ENCODE measurements at places on chromosomes 3 and 15.

GRCh38 chr3:152609891-152610290 is 225.0 kb upstream of the P2RY1 start:
- no peak for DNase-seq

DNA sequence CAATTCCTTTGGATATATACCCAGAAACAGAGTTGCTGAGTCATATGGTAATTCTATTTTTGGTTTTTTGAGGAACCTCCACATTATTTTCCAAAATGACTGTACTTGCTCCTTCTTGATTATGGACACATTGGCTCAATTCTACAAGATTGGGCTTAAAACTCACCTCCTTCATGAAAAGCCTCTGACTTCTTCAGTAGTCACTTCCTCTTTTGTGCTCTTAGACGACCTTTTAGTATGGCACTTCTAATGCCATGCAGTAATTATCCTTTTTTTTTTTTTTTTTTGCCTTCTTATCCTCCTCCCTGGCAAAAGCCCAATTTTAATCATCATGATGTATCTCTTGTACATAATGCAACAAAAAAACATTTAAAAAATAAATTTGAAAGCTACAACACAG is 33.0 kb upstream of the ABHD17C start:
- no peak for DNase-seq

DNA sequence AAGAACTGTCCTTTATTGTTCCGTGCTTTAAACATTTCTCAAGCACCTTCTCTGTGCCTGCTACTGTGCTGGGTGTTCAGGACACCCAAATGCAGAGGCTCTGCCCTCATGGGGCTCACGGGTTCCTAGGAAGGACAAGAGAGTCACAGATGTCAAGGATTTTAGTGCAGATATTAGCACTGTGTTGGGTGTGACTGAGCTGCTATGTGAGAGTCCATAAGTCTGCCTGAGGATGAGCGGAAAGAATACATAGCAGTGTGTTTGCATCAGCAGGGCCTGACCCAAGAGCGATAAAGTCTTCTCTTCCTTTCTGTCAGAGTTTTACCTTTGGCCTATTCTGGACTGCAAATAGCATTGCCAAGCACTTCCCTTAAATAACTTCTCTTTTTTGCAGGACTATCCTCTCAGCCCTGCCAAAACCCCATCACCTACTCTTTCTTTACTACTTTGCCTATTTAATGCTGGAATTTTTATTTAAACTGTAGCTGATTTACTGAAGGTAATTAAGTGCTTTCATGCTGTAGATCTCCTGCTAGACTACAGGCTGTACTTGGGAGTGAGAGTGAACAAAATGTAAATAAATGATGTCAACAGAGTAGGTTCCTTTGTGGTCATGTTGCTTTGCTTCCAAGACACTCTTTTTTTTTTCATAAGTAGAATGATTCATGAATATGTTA is 459.4 kb upstream of the TPRG1 start:
- DNase-seq, result peak; percentile 81

DNA sequence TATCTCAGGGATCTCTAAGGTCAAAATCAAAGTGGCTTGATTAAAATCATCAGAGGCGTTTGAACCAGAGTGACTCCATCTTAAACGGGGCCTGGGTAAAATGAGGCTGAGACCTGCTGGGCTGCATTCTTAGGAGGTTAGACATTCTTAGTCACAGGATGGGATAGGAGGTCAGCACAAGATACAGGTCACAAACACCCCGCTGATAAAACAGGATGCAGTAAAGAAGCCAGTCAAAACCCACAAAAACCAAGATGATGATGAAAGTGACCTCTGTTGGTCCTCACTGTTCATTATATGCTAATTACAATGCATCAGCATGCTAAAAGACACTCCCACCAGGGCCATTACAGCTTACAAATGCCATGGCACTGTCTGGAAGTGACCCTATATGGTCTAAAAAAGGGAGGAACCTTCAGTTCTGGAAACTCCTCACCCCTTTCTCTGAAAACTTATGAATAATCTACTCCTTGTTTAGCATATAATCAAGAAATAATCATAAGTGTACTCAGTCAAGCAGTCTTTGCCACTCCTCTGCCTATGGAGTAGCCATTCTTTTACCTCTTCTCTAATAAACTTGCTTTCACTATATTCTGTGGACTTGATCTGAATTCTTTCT is 143.3 kb upstream of the SLCO3A1 start:
- no peak for DNase-seq

DNA sequence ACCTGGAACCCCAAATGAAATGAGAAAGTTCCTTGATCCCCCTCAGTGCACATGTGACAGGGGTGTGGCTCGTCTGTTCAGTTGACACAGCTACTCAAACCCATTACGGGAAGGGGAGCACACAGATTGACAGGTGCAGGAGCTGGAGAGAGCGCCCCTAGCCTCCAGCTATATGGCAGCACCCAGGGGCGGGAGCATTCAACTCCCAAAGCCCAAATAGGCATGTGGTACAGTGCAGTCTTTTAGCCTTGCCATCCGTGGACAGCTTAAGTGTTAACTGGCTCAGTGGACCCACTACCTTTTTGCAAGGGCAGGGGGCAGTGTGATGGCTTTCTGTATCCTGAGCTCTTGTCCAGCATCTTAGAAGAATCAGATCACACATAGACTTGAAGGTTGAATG is 1374.2 kb upstream of the ALCAM start:
- no peak for DNase-seq

GRCh38 chr3:52128118-52128683 is 26.0 kb downstream of the POC1A start:
- peak; percentile 83 for DNase-seq

DNA sequence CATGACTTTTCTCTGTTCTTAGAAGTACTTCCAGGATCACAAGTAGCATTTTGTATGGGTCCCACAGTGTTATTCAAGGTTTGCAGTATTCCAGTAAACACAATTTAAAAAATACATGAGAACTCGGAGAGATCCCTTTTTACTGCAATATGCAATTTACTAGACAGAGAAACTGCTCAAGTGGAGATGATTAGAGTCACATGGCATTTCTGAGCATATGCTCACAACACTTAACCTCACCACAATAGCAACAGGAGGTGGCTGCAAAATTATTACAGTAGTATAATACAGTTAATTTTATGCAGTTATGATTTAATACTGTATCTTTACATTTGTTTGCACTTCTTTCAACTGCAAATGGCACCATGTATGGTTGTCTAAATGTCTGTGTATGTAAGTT is 87.5 kb downstream of the PIK3CB start:
- DNase-seq, result no peak

GRCh38 chr3:169237201-169237600 is 426.3 kb downstream of the MECOM start:
- DNase-seq, result no peak

- no peak for DNase-seq
Measured at GRCh38 chr15:84813435-84813834, 3.7 kb upstream of the ALPK3 start.

- no peak for DNase-seq
Measured at GRCh38 chr3:10392244-10392643, 71.3 kb upstream of the SEC13 start.

DNA sequence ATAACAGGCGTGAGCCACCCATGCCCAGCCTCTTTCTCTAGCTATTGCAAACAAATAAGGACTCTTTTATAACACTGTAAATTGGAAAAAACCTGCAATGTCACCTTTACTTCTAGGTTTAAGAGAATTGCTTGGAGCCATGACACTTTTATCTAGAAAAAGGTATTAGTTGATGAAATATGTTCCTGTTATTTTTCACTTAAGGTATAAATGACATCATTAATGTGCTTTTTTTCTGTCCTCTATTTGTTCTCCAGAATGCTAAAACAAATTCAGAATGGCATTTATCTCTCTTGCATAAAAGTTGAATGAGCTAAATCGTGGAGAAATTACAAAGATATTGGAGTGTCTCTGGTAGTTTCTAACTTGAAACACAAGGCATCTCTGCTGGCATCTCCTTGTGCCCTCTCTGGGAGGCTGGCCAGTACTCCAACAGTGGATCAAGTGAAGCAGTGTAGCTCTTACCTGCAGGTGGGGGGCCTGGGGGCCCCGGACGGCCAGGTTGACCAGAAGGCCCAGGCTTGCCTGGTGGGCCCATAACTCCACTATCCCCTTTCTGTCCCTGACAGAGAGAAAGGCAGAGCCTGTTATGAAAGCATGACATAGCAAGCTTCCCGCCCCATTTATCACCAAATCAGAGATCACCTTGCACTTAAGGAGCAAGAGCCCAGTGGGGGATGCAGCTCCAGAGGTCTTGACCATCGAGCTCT is 38.6 kb downstream of the EAF1 start:
- no peak for DNase-seq

DNA sequence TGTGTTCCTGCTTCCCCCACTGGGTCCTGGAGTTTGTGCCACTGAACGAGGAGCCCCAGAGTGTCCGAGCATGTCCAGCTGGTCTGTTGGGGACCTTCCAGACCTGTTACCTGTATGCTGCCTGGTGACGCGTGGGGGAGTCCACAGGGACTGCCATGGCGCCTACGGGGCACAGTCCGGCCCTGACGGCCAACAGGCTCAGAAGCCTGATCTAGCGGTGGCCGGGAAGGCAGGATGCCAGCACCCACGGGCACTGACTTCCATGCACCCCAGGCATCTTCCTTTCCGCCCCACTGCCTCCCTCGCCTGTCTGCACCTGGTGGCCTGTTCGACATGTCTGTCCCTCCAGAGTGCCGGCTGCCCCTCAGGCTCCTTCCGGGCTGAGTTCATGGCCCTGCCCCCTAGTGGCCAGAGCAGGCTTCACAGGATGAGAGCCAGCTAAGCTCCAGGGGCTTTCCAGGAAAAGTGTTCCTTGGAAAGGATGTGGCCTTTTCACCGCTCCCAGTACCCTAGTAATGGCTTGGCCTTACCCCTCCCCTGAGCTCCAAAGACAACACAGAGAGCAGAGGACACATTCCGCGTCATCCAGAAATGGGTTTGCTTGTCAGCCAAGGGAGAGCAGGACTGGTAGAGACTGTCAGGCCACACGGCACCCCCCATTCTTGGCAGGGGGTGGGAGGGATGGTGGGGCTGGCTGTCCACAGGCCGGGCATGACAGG is 35.7 kb downstream of the NGRN start:
- peak; percentile 55 for DNase-seq

GRCh38 chr15:66815318-66815717 is 113.3 kb downstream of the SMAD6 start:
- DNase-seq, result peak; percentile 92

GRCh38 chr15:68602459-68603215 is 23.8 kb downstream of the CORO2B start:
- no peak for DNase-seq

- DNase-seq, result peak; percentile 82
Measured at GRCh38 chr3:111210003-111210711, 138.5 kb downstream of the NECTIN3 start.

GRCh38 chr15:57726411-57726810 is 19.9 kb downstream of the POLR2M start:
- DNase-seq, result peak; percentile 24

GRCh38 chr15:99090011-99090699 is 14.7 kb upstream of the SYNM start:
- DNase-seq, result no peak

DNA sequence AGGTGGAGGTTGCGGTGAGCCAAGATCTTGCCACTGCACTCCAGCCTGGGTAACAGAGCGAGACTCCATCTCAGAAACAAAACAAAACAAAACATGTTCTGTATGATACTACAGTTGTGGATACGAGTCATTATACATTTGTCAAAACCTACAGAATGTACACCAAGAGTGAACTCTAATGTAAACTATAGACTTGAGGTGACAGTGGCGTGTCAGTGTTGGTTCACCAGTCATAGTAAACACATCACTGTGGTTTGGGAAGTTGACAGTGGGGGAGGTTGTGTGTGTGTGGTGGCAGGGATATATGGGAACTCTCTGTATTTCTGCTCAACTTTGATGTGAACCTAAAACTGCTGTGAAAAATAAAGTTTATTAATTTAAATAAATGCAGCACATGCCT is 33.0 kb upstream of the GNB5 start:
- no peak for DNase-seq

DNA sequence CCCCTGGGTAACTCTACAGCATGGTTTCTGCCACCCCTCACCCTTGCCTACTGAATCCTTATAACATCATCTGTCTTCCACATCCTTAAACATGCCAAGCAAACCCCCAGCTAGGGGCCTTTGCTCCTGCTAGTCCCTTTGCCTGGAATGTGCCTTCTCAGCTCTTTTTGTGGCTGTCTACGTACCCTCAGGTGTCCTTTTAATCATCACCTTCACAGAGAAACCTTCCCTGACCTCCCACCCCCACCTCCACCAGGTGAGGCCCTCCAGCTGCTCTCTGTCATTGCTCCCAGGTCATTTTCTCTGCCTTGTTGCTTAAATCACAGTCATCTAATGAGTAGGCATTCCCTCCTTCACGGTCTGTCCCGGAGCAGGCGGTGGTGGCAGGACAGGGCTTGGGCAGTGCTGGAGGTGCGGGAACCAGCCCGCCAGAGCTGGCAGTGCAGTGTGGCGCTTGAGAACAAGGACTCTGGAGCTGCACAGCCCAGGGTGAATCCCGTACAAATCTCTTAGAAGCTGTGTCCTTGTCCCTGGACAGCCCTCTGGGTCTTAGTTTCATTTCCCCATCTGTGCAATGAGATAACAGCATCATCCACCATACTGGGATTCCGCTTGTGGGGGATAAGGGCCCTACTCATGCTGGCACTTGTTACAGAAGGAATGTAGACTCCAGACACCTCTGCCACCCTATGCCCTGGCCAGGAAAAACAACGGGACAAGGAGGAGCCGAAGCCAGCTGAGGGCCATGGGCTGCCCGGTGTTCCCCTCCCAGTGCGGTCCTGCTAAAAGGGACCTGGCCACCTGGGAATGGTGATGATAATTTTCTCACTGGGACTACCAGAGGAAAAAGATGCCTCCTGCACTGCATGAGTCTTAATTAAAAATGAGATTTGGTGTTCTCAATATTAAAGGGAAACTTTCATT is 52.1 kb upstream of the IQSEC1 start:
- DNase-seq, result no peak
